HL-60 (cell line): ENCODE measurements at places on chromosomes 7 and 10.
A peak's percentile ranks its signal among the peaks of the same experiment; 100 is the strongest.

- DNase-seq = peak; percentile 57
Measured at GRCh38 chr7:156474241-156474743, 166.3 kb upstream of the RNF32 start.

GRCh38 chr10:86662186-86663045 lies 5.9 kb upstream of the LDB3 start:
- DNase-seq = no peak

- DNase-seq = no peak
Measured at GRCh38 chr7:75591467-75592255, 99.5 kb downstream of the SPDYE5 start.

DNA sequence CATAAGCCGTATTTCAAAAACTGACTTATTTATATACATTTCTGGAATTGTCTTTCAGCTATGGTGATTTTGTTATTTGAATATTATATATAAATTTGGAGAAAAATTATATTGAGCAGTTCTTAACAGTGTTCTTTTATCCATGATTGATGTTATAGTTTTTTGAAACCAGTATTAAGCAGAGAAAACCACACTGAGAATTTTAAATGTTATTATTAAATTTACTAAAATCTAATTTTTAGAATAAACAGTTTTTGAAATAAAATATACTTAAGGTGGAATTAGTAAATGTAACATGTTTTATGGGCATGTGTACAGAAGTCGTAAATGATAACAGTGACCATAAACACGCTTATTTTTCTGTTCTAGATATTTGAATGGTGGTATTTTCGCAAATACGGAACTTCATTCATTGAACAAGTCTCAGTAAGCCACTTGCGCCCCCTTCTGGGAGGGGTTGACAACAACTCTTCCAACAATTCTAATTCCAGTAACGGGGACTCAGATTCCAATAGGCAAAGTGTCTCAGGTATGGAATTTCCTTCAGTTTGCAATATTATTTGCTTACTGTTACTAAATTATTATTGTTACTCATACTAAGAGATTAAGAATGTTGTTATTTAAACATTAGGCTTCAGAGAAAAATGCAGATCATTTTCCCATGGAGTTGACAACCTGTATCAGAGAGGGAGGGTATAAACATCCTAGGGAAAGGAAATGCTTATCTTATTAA lies 166.1 kb downstream of the ST7 start:
- DNase-seq = peak; percentile 40

DNA sequence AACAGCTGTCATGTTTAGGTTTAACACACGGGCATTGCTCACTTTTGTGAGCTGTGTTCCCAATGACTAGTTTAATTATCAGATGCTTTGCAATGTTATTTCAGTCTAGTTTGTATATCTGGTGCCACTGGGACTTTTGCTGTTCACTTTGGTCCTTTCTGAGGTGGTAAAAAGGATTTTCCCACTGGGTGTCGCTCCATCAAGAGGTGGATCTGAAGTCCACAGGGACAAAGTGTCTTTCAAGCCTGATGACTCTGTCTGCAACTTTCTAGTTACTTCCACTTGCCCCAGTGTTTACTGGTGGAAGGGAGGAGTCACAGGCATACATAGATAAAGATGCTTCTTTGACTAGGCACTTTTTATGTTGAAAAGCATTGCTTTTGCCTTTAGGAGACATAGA lies 242.2 kb downstream of the HGF start:
- no peak for DNase-seq
